ENCODE measurements at places on chromosomes 16 and 17.

GRCh38 chr17:68903286-68903685 lies 51.9 kb downstream of the ABCA8 start:
- DNase-seq = no peak

DNA sequence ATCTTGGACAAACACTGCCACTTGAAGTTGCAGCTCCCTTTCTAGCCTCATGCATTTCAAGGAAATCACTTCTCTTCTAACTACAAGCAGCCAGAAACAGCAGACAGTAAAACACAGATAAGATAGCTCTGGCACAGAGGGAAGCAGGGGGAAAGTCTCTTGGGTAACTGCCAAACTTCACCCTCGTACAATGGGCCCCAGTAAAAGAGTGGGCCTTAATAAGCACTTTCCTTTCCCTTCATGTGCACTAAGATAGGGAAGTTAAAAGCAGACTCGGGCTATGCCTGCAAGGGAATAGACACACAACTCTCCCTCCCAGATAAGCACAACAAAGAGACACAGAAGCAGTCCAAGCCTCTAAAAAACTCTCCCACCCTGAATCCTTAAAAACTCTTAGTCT lies 4.2 kb upstream of the KRTAP4-5 start:
- DNase-seq = no peak

GRCh38 chr17:31112001-31112661 lies 17.4 kb downstream of the NF1 start:
- peak; percentile 42 for DNase-seq

DNA sequence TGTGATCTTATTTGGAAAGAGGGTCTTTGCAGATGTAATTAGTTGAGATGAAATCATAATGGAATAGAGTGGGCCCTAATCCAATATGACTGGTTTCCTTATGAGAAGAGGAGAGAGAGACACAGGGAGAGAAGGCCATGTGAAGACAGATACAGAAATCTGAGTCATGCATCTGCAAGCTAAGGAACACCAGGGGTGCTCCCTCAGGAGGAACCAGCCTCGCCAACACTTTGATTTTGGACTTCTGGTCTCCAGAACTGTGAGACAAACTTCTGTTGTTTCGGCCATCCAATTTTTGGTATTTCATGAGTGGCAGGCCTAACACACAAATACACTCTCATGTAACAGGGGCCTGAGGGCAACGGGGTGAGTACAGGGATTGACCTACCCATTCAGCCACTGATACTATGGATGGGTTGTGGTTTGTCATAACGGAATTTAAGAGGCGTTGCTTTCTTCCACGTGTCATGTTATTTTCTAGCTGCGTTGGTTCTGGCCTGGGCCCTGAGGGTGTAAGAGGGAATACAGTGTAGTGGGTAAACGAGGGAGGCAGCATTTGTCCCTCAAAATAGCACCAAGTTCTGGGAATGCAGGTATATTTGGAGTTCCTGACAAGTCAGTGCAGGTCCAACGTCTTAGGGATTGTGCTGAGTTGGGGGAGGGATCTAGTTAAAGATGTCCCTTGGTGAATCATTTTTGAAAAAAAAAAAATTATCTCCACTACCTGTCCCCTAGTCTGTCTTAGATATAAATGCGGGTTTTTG lies 17.7 kb downstream of the PLCG2 start:
- no peak for DNase-seq

DNA sequence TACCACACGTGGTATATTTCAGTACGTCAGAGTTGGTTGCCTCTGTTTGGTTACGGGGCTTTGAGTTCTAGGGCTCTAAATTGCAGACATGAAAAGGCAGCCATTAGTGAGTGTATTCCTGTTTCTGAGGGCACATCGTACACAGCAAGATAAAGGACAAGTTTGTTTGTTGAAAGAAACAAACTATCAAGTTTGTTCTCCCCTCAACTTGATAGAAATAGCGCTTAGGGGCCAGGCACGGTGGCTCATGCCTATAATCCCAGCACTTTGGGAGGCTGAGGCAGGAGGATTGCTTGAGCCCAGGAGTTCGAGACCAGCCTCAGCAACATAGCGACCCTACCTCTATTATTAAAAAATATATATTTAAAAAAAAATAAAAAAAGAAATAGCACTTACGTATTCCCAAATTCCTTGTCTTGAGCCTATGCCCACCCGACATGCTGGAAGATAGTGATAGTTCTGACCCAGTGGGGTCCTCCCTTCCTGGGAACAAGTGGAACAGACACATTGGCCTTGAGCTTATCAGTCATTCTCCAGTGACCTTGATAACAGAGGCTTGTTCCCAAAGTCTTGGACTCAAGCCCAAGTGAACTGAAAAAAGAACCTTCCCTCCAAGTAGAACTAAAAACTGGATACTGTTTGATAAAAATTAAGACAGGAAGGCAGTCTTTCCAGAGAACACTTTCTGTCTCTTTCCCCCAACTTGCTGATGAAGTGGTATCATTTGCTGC lies 139.9 kb upstream of the CACNG3 start:
- no peak for DNase-seq

- DNase-seq = no peak
Measured at GRCh38 chr17:70882504-70882903, 713.2 kb downstream of the KCNJ2 start.

DNA sequence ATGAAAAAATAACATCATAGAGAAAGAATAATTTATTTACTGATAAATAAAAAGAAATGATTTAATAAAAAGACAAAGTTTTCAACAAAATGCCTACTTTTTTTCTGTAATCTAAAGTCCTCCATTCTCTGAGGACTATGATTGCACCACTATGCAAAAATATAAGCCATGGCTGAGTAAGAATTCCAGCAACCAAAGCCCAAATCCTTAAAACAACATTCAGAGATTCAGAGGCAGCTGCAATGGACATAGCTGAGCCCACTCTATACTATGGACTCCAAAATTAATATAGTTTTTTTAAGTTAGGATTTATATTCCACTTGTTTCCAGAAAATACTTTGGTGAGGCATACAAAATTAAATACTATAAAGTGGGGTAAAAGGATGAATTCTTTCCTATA lies 169.5 kb upstream of the C17orf78 start:
- no peak for DNase-seq

GRCh38 chr16:84495506-84495905 lies 9.0 kb downstream of the MEAK7 start:
- DNase-seq = no peak

GRCh38 chr17:71980171-71980570 lies 140.6 kb upstream of the SOX9 start:
- DNase-seq = no peak

- no peak for DNase-seq
Measured at GRCh38 chr17:80965606-80966005, 26.0 kb upstream of the CHMP6 start.

DNA sequence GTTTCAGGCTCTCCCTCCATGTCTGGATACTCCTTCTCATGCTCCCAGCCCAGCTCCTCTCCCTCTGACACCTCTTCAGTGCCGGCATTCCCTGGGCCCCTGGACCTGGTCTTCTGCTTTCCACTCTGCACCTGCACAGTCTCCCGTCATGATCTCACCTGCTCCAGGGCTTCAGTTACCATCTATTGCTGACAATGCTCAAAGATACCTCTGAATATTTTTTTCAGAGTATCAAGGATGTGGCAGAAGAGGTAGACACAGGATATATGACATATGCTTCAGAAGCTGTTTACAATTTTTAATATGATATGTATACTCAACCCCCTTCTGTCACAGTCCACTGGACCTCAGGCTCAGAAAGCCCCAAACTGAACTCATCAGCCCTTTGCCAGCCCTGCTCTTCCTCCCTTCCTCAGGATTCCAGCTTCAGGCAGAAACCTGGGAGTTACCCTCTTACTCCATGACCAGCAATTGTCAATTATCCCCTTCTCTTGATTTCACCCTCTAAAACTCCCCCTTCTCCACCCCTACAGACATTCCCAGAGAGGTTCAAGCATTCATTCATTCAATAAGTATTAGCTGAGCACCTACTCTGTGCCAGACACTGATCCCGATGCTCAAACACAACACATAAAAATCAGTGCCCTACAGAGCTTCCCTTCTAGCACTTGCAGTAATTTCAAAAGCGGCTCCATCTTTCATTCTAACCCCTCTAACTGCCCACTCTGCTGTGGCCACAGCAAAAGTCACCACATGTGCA lies 7.8 kb upstream of the MLLT6 start:
- DNase-seq = no peak

DNA sequence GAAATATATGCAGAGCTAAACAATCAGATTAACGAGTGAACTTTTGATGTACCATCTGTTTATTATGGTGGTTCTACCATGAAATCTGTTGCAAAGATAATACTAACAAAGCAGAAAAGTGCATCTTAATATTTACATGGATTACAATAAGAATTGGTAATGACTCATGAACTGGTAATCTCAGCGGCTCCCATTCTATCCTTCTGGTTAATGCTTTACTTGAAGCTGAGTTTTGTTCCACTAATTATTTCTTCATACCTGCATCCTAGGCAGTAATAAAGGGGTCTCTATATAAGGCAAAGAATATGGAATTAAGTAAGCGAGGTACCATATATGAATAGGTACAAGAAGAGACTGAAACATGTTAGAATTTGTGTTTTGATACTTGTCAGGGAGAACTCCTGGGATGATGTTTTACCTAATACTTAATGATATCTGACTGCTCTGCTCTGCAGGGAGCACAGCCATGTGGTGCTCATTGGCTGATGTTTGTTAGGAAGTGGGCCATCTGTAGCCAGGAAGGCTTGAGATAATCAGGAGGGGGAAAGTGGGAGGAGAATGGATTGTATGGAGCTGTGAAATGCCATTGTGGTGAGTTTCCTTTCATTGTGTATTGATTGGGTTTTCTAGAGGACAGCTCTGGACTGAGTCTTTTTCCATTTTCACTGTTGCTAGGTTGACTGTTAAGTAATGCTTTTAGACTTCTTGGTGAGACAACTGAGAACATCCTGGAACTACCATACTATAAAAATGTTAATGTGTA lies 52.6 kb downstream of the MAP2K6 start:
- DNase-seq = no peak

DNA sequence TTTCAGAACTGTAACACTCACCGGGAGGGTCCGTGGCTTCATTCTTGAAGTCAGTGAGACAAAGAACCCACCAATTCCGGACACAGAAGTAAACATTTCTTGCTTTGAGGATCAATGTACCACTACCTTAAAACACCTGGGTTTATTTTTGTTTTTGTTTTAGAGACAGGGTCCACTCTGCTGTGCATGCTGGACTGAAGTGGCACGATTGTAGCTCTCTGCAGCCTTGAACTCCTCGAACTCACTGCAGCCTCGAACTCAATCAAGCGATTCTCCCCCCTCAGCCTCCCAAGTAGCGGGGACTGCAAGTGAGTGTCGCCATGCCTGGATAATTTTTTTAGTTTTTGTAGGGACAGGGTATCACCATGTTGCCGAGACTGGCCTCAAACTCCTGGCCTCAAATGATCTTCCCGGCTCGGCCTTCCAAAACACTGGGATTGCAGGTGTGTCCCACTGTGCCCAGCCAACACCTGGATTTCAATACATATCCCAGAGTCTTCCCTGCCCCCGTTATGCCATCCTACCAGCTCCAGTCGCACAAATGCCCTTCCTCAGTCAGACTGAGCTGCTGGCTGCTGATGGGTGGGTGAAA lies 13.0 kb upstream of the CES4A start:
- DNase-seq = no peak

- no peak for DNase-seq
Measured at GRCh38 chr17:67682196-67682595, 35.5 kb upstream of the NOL11 start.

DNA sequence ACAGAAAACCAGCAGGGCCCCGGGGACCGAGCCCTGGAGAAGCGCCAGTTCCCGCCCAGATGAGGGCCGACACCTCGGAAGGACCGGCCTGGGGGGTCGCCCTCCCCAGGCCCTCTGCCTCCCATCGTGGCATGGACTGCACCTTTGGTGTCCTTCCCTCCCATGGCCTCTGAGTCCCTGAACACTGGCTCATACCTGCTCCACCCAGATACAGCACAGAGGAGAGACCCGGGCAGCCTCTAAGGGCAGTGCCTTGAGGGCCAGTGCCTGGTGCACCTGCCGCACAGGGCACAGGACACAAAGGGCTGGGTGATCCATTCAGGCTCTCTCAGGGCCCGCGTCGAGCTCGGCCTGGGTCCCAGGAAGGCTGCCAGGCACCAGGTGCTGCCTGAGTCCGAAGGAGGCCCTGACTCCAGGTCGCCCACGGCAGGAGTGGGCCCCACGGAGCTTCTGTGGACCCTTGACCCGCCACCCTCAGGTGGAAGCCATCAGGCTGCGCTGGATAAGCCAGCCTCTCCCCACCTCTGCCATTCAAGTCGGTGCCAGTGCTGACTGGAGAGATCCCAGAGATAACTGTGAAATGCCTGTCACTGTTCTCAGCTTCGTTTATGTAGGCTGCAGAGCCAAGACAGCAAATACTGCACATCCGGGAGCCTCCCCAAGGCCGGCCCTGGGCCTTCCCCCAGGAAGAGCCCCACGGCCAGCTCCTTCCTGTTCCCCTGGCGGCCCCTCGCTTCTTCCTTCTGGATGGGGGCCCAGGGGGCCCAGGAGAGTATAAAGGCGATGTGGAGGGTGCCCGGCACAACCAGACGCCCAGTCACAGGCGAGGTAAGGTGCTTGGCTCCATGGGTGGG lies at the start of gene ZG16B:
TSS of gene ZG16B (plus strand) at position 803 of the 854 bp plus-strand sequence. CDS start 139 bp downstream, outside the sequence.
- DNase-seq = no peak

DNA sequence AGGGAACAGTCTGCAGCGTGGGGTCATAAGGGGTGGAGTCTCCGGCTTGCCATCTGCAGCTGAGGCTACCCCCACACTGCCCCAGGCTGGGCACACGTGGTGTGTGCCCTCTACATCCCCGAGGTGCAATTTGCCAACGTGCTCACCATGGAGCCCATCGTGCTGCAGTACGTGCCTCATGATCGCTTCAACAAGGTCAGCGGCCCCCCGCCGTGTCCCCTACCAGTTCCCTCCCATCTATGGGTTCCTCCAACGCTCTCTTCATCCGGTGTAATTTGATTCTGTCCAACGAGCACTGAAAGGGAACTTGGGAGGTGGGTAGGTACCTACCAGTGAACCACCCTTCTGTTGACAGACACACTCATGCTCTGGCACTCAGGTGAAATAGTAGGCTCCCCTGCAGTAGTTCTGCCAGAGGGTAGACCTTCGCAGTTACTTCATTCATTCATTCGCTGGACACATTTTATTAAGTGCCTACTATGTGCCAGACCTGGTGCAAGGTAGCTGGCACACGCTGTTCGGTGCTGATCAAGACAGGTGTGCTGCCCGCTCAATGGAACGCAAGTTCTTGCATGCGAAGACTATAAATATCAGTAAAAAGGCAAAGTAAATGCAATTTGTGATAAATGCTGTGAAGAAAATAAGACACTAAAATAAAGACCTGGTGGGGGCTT lies 2.7 kb downstream of the MLLT6 start:
- DNase-seq = no peak

GRCh38 chr16:75271441-75272096 lies 20.1 kb upstream of the BCAR1 start:
- DNase-seq = no peak

- no peak for DNase-seq
Measured at GRCh38 chr16:51734220-51734619, 583.1 kb upstream of the SALL1 start.

GRCh38 chr17:73513426-73513825 lies 130.8 kb downstream of the SDK2 start:
- DNase-seq = no peak

DNA sequence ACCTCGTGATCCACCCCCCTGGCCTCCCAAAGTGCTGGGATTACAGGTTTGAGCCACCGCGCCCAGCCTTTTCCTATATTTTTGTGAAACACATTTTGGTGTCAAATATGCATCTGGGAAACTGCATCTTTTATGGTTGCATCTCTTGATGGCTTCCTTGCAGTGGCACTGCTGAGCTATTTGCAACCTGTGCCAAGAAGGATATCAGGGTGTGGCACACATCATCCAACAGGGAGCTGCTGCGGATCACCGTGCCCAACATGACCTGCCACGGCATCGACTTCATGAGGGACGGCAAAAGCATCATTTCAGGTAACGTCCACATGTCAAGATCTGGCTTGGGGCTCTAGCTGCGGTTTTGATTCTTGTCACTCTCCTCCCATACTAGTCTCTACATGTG lies 16.8 kb upstream of the USP43 start:
- no peak for DNase-seq
